Mucosa of gallbladder (tissue), 1 donor: ENCODE measurements at places on chromosomes 6 and 20. TPM values are rescaled to one million over a fixed set of nuclear protein-coding genes. Genes with fewer than 3 reads are reported as not detected.

Gene KHDRBS2
- total RNA-seq, result 1.2 TPM

Gene TSHZ2
- 42.9 TPM for total RNA-seq

Gene SYNDIG1
- total RNA-seq, result 5.7 TPM

Gene HTR1E
- 0.17 TPM for total RNA-seq

Gene MCCD1
- not detected for total RNA-seq

Gene LY6G6C
- not detected for total RNA-seq

Gene FRMD1
- not detected for total RNA-seq

- DNase-seq, result no peak
These were observed 87.1 kb upstream of the GJE1 start for GRCh38 chr6:142045380-142046278.

DNA sequence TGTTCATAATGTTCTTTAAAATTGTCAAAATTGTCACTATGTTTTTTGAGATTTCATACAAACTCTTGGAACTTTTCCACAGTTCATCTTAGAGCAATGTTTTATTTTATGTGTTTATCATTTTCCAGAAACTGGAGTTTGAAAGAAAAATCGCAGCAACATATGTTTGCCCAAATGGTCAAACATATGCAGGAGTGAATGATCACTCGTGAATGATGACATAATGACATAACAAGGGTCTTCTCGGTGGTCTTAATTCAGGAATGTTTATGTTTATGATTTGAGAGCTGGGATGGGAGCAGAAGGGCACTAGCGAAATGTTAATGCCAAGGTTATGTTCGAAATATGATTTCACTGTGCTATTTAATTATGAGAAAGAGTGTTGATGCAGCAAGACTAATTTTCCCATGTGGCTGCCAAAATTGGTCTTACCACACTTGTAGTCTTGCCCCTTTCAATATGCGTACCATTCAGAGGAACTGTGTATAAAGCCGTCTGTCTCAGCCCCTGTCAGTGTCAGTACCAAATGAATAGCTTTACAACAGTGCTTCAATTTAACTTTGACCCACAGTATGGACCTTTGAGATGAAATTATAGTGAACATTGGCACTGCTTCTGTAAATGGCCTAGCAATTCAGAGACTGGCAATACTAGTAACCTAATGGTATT is 152.3 kb downstream of the CARMIL1 start:
- no peak for DNase-seq

GRCh38 chr20:40942006-40942405 is 86.6 kb upstream of the TOP1 start:
- DNase-seq, result no peak

GRCh38 chr20:38132910-38133501 is 32.1 kb downstream of the TGM2 start:
- no peak for DNase-seq

GRCh38 chr6:399785-400534 is 8.4 kb downstream of the IRF4 start:
- no peak for DNase-seq

- DNase-seq, result no peak
These were observed 37.6 kb upstream of the CCN6 start for GRCh38 chr6:112016320-112016719.

DNA sequence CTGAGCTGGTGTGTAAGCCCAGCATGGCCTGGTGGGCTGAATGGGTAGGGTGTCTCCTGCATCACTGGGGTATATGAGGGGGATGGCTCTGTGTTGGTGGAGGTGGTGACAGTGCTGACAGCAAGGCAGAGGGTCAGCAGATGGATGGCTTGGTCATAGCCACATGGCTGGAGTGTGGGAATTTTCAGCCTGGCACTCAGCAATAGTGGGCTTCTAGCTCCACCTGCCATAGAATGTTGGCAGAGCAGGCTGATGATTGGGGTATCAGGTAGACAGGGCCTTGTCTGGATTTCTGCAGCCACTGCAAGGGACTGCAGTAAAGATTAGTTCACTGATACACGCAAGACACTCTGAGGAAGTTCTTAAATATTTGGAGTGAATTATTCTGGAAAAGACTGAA is 137.5 kb upstream of the BACH2 start:
- DNase-seq, result no peak

- no peak for DNase-seq
These were observed 243.1 kb upstream of the FLRT3 start for GRCh38 chr20:14580418-14581074.

GRCh38 chr20:35788796-35789195 is 17.0 kb downstream of the PHF20 start:
- DNase-seq, result no peak

DNA sequence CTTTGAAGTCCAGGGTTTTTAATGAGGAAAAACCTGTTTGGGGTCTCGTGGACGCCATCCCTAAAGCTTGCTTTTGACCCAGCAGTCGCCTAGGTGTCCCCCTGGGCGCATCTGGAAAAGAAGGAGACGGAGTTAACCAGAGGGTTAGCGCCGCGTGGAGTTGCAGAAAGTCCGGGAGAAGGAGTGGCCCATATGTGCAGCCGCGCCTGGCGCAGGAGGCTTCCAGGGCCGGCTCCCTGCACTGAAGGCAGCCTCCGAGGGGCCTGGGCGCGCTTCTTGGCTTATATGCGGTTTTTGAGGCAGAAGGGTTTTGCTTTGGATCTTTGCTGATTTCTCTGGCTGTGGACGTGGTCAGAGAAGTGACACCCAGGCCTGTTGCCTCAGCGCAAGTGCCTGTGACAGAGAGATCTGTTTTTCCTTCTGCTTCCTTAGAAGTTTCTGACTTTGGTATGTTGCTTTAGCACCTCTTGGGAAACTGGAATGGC is 987 bp downstream of the TMEM181 start:
- no peak for DNase-seq

- DNase-seq, result no peak
These were observed 1155.8 kb downstream of the GRIK2 start for GRCh38 chr6:102549221-102549874.

DNA sequence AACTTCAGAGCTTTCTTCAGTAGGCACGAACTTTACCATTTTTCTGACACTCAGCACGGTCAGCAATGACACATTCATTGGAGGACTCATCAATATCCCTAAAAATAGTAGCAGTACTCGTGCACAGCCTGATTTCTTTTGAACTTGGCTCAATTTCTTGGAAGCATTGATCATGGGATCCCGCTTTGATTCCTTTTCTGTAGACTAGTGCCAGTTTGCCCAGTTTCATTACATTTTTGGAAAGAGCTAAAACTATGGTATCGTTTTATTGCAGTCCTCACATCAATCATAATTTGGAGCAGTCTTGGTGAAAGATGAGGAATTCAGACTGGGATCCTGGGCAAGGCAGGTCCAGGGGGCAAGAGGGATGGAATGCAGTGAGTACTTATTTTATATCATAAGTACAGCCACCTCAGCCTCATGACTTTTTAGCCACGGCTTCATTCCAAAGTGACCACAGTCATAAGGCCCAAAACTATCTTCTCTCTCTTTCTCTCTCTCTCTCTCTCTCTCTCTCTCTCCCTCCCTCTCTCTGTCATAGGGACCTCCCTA is 170.9 kb upstream of the AKAP12 start:
- no peak for DNase-seq

GRCh38 chr20:420166-420620 is 12.1 kb downstream of the RBCK1 start:
- no peak for DNase-seq

DNA sequence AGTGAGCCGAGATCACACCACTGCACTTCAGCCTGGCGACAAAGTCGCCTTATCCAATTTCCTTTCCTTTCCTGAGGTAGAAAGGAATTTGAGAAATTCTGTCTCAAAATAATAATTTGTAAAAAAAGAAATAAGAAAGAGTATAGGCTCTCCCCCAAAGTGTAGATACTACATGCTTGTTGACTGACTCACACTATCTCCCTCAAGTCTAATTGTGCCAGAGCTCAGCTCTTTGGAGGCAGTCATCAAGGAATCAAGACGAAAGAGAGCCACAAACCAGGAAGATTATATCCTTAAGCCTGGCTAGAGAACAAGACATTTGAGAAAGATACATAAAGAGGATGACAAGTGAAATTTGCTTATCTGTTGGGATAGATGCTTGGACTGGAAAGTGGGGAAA is 3.7 kb upstream of the FKBPL start:
- DNase-seq, result no peak

DNA sequence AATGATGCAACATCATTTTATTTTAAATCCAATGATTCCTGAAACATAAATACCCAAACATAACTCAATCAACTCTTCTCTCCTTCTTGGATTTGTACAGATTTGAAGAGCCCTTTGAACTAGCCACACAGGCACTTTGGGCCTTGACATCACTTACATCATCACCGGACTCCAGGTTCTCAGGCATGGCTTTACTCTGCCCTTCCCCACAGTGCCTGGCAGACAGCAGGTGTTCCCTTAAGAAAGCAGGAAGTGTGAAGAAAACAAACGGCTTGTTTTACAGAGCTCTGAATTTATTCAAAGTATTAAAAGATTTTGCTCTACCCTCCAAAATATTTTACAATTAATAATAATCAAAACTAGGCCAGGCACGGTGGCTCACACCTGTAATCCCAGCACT is 54.8 kb upstream of the GCM1 start:
- DNase-seq, result no peak

- DNase-seq, result no peak
These were observed 88.9 kb upstream of the ATXN1 start for GRCh38 chr6:16849988-16850680.

GRCh38 chr20:35121186-35121585 is 25.9 kb downstream of the EDEM2 start:
- DNase-seq, result no peak

GRCh38 chr6:137805622-137806021 is 61.4 kb upstream of the TNFAIP3 start:
- DNase-seq, result no peak

DNA sequence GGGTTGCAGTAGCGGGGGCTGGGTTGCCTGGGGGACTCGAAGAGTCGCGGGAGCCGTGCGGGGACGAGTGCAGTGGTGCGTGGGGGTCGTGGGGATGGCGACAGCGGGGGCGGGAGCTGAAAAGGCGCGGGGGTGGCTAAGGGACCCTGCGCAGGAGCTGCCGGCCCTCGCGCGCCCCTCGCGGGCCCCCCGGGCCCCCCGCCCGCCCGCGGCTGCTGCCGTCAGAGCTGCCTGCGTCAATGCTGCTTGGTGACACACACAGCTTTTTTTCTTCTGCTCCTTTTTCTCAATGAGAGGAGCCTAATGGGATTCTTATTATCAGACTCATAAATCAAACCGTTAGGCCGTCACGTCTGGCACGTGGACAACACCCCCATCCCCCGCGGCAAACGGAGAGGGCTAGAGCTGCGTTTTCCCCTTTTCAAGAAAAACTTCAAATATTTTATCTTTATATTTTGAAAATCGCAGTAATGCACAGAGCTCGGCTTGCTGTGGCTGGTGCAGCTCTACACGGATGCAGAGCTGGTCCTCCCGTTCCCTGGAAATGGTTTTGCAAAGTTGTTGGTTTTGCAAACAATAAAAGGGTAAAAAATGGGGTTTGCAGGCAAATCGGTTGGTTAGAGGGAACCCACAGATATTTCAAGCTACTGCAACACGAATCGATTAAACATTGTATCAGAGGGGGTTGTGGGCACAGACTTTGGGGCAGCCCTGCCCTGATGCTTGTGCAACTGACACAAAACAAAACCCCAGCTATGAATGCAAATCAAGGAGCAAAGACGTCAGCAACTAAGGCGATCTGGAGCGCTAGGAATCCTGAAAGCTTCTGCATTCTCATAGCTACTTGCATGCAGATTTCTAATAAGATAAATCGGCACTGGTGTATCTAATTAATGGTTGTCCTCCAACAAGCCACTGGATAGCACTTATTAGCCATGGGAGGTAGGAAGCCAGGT is 161.4 kb downstream of the TBXT start:
- DNase-seq, result peak; percentile 63

DNA sequence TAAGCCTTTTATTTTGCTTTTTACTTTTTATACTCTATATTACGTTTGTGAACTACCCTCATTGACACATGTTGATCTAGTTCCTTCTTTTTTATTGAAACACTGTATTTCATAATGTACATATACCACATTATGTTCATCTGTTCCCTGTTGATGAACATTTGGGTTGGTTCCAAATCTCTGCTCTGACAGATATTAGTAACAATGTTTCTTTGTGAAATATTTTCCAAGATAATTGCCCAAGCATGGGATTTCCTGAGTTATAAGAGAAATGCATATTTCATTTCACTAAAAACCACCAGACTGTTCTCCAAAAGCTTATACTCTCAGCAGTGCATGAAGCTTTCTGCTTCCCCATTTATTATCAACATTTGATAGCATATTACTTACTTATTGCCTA is 44.2 kb upstream of the TNFRSF21 start:
- DNase-seq, result no peak

- DNase-seq, result no peak
These were observed 7.3 kb downstream of the CST3 start for GRCh38 chr20:23630392-23630849.

DNA sequence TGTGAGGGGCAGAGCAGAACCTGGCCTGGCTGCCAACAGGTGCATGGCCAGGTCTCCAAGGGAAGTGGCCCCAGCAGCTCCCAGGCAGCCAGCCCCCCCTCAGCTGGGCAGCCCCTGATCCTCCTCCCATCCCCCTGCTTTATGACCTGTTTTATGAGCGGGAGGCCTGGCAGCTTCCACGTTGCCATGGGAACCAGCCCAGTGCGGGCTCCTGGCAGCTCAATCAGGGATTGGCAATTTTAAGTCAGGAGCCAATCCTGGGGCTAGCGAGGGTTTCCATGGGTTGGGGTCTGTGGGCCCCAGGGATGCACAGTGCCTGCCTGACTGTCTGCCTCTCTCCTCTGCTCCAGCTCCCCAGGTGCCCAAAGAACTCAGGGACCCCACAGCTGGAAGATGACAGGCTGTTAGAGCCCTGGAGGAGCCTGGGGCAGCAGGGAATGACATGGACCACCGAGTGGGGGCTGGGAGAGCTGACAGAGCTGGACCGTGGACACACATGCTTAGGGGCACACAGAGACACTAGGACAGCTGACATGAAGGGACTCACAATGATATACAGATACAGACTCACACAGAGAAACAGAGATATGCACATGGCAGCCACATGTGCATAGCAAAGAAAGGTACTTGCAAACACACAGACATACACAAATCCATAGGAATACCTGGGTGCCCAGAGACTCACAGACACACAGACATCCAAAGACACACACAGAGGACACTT is 56.5 kb upstream of the SIRPA start:
- no peak for DNase-seq

- DNase-seq, result no peak
These were observed 612.3 kb upstream of the ARID1B start for GRCh38 chr6:156164701-156165452.

DNA sequence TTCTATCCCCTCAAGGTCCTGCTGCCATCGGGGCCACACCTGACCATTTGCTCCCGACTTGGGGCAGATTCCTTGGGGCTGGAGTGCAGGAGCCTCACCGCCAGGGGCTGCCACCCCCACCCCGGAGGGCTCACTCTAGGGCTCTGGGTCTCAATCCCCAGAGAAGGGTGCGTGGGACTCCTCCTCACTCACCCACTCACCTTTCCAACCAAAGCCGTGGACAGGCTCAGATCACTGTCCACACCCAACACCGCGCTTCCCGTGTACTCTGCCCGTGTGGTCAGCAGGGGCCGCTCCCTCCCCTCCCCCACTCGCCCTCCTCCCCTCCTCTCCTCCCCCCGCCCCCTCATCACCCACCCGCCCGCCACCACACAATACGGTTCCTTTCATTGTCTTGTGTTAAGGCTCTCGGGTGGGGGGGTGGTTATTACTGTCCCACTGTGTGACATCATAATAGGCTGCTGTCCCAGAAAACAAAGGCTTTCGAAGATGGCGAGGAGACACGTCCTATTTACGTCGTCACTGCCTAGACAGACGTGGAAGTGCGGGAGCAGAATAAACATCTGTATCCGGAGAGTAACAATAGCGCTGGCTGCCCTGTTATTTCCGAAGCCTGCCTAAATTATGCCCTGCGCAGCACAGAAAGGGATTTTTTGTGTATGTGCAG is 85.8 kb downstream of the YTHDF1 start:
- DNase-seq, result no peak

GRCh38 chr6:11244387-11245126 is 12.1 kb upstream of the NEDD9 start:
- DNase-seq, result no peak
